ENCODE measurements at places on chromosomes 7 and 10.

- DNase-seq: no peak
Measured at GRCh38 chr10:77116904-77117303, 520.7 kb downstream of the KCNMA1 start.

DNA sequence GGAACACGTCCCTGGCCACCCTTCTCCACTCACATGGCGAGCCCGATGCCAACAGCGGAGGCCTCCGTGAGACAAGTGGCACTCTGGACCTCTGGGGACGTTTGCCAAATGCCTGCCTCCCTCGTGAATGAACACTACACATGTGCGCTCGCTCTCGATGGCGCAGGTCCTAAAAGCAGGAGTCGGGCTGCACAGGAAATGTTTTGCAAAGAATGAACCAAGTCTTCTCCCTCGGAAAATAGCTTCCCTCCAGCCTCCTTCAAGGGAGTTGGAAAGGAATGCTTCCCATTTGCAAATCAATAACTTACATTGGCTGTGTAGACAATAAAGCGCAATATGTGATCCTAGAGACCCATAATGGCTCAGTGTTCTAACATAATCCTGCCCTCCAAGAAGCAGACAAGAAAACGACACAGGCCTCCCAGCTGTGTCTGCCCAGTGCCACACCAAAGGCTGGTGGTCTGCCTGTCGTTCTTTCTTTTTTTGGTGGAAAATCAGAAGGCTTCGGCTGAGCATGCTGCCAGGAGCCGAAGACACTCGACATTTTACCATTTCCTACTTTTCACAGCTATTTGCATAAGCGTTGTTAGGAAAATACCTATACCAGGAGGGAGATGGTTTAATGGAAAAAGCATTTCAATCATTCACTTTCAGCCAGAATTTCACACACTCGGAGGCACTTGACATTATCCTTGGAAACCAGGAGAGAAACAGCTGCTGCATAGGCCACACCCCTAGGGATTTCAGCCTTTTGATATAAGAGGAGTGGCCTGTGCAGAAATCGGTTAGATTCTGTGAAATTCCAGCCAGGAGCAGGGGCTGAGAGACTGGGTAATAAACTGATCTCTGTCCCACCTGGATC is 38.4 kb downstream of the ATXN7L1 start:
- DNase-seq: no peak

DNA sequence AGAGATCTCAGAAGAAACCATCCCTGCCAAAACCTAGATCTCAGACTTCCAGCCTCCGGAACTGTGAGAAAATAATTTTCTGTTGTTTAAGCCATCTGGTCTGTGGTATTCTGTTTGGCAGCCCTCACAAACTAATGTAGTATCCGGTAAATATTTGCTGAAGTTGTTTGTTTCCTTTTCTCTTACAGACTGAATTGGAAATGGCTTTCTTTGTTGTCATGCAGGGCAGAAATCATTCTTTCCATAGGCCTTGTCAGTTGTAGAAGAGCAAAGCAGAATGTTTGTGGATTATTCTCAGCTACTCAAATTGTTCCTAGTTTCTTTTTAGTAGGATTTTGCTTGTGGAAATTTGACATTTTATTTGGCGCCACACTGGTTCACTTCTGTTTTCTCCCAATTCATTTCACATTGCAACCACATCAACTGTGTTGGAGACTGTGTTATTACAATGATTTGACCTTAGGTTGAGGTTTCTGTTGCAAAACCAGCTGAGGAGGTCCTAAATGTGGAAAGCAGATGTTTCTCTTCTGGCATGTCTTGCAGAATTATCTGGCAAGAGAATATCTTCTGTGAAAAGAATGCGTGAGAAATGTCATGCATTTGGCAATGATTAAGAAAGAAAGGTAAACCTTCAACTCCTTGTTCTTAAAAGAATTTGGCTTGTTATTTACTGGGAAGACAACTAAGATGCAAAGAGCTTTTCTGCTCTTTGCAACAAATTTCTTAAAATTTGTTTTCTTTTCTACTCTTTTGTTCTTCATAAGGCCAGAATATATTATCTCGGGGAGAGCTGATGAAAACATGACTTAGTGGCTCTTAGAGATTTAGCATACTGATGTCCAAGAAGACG is 25.8 kb downstream of the ACTA2 start:
- no peak for DNase-seq

DNA sequence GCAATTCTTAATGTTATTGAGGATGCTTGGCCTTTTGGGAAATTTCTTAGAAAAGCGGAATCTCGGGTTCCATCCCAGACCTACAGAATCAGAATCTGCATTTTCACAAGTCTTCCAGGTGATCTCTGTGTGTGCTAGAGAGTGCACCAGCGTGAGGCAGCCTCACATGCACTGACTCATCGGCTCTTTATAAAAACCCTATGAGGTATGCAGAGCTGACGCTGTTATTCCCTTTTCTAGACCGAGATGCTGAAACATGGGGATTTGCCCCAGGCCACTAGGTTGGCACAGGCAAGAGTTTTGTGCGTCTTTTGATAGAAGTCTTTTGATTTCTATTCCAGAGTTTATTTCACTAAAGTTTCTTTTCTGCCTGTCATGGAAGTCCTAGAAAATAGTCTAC is 61.2 kb downstream of the CDCA7L start:
- no peak for DNase-seq

- no peak for DNase-seq
Measured at GRCh38 chr10:1366322-1366691, 310.1 kb downstream of the WDR37 start.

GRCh38 chr10:95394161-95394880 is 103.5 kb upstream of the PDLIM1 start:
- DNase-seq: no peak

GRCh38 chr7:134028853-134029252 is 98.3 kb upstream of the LRGUK start:
- DNase-seq: no peak

- no peak for DNase-seq
Measured at GRCh38 chr10:57743711-57744110, 524.0 kb downstream of the IPMK start.
